ENCODE measurements at places on chromosomes 2 and 18. TPM values are rescaled to one million over a fixed set of nuclear protein-coding genes. Genes with fewer than 3 reads are reported as not detected.

Gene RNF152
- 2.6 TPM for total RNA-seq

Gene ZNF396
- total RNA-seq = 1.0 TPM

Gene POTEC
- not detected for total RNA-seq

Gene CREG2
- 1.7 TPM for total RNA-seq

Gene UCN
- 0.68 TPM for total RNA-seq

Gene PIEZO2
- total RNA-seq = 10.7 TPM

GRCh38 chr18:27377251-27377650 is 192.1 kb upstream of the CHST9 start:
- no peak for DNase-seq

DNA sequence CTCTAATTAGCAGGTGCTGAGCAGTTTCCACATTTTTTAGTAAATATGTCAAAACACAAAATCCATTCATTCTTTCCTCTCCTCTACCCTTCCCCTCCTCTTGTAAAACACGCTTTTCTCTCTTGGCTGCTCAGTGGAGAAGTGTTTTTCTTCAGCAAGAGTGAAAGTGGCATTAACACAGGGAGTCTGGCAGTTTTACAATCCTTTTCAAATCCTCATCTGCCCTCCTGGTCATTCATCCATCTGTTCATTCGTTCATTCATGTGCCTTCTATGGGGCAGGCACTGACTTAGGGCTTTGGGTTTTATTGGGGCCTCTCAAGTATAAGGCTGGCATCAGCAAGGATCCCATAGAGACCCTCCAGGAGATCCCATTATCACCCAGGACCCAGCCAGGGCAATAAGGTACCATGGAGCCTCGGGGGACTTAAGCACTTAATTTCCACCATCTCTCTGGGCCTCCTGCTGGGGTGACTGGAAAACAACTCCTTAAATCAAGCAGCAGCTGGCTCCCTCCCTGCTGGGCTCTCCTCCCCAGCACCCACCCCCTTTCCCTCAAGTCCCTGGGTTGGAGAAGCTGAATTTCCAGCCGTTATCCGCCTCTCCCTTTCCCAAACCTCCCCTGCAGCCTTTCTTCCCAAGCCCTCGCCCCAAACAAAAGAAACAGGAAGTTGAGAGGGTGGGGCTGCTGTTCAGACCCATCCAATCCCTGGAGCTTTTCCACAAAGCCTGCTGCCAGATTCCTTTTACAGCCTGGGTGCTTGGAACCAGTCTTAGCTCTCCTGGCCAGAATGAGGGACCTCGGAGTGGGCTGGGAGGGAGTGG is 32.6 kb downstream of the MARCHF4 start:
- DNase-seq = peak; percentile 65

DNA sequence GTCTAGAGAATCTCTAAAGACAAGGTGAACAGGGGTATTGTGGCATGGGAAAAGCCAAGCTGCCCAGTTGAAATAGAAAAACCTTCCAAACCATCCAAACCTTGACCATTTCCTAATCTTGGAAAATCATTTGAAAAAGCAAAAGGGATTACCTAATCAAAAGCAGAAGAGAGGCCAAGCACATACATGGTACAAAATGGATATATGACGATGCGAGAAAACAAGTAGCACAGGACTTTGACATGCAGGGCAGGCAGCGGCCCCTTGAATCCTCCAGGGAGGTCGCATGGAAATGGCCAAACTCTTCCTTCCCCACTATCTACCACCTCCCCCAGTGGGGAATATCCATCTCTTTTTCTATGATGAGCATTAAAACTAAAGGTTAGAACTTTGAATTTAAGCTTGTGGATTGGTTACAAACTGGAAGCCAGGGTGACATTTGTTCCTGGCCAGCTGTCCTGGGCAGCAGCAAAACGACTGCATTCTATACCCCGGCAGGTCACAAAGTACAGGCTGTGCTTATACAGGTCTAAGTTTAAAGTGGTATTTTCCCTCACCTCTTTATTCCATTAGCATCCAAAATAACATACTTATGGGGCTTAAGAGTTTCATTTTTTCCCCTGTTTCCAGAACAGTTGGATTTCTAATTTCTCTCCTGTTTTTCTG is 24.7 kb downstream of the MYOM1 start:
- DNase-seq = no peak

GRCh38 chr2:24945907-24946306 is 25.8 kb downstream of the DNAJC27 start:
- DNase-seq = no peak

DNA sequence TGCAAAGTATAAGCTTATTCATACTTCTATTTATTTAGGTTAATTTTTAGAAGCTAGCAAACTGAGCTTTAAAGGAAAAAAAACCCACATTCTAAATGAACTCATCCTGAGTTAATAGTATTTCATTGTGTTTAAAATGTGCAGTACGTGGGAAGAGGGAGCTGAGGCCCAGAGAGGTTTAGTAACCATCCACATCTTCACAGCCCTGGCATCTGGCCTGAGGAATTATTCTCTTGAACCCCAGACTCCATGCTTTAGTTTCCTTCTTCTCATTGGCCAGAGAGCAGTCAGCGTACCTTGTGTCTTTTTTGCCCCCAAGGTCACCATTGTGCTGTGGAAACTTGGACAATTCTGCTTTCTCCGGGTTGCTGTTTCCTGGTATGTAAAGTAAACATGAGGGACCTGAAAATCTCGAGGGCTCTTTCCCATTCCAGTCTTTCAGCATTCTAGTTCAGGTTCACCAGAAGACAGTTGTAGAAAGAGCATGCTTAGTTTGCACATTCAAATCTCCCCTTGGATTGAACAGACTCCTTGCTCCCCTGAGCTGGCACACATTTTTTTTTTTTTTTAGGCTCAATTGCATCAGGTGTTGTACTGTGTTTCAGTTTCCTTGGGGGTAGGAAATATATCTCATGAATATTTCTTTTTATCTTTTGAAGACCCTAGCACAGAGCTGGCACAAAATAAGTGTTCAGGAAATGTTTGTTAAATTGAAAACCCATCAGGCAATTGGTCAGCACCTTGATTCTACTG is 81.4 kb downstream of the MYCN start:
- no peak for DNase-seq

GRCh38 chr2:236568068-236568921 is 1.3 kb upstream of the ACKR3 start:
- DNase-seq = no peak

- DNase-seq = no peak
Measured at GRCh38 chr2:176081376-176081836, 2.4 kb downstream of the EVX2 start.

GRCh38 chr2:184294831-184295230 is 303.5 kb upstream of the ZNF804A start:
- no peak for DNase-seq

DNA sequence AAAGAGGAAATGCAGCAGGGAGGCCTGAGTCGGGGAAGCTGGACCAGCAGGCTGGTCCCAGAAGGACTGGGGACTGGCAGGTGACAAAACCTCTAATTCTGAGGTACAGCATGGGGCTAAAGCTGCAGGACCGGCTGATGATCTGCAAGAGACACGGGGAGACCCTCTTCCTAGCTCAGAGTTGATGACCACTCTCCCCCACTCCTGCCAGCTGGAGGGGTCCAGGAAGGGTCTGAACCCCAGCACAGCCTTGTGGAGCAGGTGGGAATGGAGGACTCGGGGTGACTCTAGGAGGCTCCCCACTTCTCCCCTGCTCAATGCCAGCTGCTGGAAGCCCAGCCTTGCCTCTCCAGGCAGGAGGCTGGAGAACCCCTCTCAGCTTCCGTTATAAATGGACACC is 67.7 kb downstream of the TWIST2 start:
- DNase-seq = peak; percentile 4

- no peak for DNase-seq
Measured at GRCh38 chr18:73952296-73952946, 195.2 kb downstream of the FBXO15 start.

- DNase-seq = no peak
Measured at GRCh38 chr2:69061525-69061924, 48.5 kb downstream of the ANTXR1 start.

All from WTC11 (cell line).